HuH-7.5 (cell line): ENCODE measurements at places on chromosomes 1 and 21.
A peak's percentile ranks its signal among the peaks of the same experiment; 100 is the strongest.

DNA sequence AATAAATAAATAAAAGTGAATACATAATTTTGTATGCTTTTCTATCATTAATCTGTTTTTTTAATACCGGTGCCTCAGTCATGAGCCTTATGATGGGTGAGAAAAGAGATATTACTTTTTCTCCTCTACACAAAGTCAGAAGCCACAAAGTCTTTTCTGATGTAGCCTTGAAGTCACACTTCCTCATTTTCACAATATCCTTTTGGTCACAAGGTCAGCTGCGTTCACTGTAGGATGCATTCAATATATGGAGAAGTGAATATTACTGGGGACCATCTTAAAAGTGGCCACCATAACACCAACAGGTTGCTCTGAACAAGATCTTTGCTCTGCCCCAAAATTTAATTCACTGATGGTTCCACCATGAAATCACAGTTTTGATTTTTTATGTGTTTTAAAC, 83.3 kb upstream of the TNR start:
- no peak for DNase-seq

- no peak for DNase-seq
Observed at GRCh38 chr1:219443763-219444162, 169.1 kb downstream of the ZC3H11B start.

DNA sequence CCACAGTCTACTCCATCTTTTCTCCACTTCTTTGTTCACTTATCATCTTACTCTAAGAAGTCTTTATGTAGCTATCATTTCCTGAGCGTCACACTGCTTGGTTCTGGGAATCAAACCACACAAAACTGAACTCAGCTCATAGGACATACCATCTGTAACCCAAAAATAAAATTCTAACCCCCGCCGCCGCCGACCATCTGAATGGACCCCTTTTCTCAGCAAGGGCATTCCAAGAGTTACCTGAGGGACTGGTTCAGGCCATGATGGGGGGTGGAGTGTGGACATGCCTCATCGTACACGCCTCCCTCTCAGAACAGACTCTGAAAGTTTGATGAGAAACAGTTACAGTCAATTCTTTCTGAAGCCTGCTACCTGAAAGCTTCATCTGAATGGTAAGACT, 12.6 kb upstream of the CHI3L2 start:
- DNase-seq: no peak

GRCh38 chr1:226135709-226136108, 50.8 kb downstream of the ACBD3 start:
- DNase-seq: no peak

- no peak for DNase-seq
Observed at GRCh38 chr1:65964123-65964522, 171.4 kb downstream of the PDE4B start.

- no peak for DNase-seq
Observed at GRCh38 chr1:17765444-17766411, 10.6 kb downstream of the ACTL8 start.

- DNase-seq: no peak
Observed at GRCh38 chr21:43825242-43825935, 36.0 kb downstream of the RRP1 start.

- DNase-seq: peak; percentile 62
Observed at GRCh38 chr1:65067491-65068201, 80.4 kb upstream of the AK4 start.

- DNase-seq: no peak
Observed at GRCh38 chr1:24364975-24365678, 46.0 kb downstream of the GRHL3 start.

DNA sequence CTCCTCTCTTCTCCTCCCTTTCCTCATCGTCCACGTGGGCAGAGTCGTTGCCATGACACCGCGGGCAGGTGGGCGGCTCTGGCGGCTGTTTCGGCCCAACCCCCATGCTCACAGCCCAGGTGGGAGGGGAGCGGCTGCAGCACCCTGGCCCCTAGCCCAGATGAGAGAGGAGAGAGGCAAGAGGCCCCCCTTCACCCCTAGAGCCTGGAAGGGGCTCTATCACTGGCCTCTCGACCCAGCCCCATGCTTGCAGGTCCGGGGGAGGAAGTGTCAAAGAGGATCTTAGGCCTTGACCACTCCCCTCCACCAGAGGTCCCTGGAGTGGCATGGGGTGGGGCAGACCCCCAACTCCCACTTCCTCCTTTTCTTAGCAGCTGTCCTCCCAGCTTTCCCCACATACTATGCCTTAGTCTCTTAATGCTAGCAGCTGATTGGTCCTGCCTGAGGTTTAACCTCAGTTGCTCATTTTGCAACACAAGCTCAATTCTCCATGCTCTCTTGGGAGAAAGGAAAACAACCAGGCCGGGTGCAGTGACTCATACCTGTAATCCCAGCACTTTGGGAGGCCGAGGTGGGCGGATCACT, 10.4 kb downstream of the DLGAP3 start:
- no peak for DNase-seq

- DNase-seq: no peak
Observed at GRCh38 chr1:58324558-58324957, 222.0 kb downstream of the OMA1 start.

DNA sequence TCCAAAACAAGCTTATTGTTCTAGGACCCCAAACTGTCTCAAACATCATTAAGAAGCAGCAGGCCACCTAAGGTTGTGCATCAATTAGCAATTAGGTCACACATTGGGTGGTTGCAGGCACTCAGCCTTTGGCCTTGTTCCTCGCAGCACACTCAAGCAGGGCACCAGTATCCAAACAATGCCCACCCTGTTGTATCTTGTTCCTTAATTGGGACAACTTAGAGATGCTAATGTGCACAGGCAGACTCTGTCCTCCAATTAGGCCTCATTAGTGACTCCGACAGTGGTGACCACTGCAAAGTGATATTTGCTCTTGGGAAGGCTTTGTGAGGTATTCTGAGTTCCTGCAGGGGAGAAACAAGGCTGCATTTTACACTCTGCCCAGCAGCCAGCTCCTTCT, 515.1 kb upstream of the PTBP2 start:
- DNase-seq: no peak

- no peak for DNase-seq
Observed at GRCh38 chr1:218671573-218671972, 326.4 kb downstream of the TGFB2 start.

- no peak for DNase-seq
Observed at GRCh38 chr1:207987164-207987563, 76.2 kb upstream of the CD34 start.

- no peak for DNase-seq
Observed at GRCh38 chr21:44286716-44287632, 1.3 kb downstream of the AIRE start.
